ENCODE measurements at places on chromosomes 4 and X.

- no peak for DNase-seq
Measured at GRCh38 chr4:146329050-146329716, 114.8 kb downstream of the REELD1 start.

- no peak for DNase-seq
Measured at GRCh38 chr4:182449186-182449929, 206.2 kb downstream of the TENM3 start.

DNA sequence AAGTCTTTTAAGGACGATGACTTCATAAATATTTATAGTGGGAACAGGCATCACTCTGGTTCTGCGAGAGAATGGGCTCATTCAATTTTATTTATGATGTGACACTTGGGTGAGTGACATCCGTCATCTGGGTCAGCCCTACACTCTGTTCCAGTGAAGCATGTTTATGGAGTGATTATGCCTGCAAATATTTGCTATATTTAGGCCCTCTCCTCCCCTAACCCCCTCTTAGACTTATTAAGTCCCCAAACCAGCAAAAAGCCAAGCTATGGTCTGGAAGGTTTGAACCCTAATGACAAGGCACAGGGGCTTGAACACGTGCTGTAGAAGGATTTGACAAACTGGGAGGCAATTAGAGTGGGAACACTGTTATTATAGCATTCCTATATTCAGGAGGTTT, 55.9 kb downstream of the C4orf51 start:
- no peak for DNase-seq

DNA sequence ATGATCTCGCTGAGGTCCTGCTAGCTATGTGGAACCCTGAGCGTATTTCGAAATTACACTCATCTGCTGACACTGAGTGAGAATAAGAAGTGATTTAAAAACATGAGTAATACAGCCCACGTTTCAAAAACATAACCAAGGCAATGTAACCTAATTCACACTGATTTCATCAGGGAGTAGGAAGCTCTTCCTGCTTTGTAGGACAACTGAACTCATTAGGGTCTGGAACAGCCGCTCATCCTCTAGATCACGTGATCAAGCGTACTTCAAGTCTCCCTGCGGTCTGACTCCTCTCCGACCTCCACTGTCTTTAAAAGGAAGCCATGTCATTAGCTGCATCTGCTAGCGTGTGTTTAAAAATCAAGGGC, 138.0 kb downstream of the NSUN7 start:
- no peak for DNase-seq

- DNase-seq = no peak
Measured at GRCh38 chr4:138835832-138836533, 179.6 kb upstream of the NOCT start.
